ENCODE measurements at places on chromosomes 6 and 20.

GRCh38 chr6:1137849-1138248, 174.0 kb upstream of the FOXQ1 start:
- no peak for DNase-seq

DNA sequence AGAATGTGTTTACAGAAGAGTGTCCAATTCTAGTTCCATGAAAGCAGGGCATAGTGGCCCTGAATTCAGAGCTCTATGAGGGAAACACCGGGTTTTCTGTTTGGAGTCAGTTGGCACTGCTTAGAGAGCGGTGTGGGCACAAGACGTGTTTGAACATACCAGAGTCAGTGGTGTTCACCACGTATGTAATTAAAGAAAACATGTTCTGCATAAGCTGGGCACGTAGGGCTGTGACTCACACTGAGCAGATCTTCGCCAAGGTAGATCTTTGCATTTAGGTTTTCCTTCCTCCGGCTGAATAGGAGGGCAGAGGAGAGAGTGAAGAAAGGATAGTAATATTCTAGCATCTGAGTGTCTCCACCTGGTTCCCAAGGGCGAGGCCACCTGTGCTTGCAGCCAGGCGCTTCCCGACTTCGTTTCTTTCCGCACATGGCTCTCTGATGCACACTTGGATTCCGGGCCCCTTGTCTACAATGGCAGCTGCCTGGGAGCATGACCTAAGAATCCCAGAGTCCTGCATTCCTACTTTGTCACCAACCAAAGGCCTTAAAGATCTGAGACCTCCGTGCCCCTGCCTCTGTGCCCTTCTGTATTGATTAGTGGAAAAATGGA, 136.2 kb downstream of the ERMARD start:
- no peak for DNase-seq

DNA sequence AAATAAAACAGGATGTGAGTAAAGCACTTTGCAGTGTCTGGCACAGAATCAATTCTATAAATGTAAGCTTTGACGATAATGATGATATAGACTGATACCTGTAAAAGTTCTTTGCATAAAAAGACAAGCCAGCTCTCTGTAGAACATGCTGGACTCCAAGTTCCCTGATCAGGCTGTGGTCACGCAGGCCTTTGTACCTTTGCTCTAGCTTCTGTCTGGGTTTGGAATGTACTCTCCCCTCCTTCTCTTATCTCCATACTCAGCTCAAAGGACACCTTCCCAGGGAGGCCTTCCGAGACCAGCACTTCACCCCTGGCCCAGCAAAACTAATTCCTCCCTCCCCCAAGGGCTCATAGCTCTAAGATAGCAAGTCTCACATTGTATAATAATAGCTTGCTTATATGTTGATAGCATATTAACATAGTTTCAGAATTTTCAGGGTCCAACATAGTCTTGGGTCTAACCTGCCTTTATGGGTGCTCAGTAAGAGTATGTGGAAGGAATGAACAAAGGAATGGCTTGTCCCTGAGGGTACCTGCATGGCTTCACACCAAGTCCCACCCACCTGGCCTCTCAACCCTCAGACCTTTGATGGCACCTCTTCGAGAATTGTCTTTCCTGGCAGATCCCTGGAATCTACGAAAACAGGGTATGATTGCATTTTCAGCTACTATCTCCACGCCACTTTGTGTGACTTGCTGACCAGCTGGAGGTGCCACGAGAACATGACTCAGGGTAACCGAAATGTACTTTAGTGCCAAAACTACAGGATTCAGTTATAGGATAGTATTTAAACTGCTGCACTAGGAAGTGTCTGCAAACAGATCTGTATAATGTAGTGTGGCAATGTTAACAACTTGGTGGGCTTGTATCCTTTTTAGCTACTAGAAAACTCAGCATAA, 41.7 kb upstream of the PIM1 start:
- DNase-seq: no peak

DNA sequence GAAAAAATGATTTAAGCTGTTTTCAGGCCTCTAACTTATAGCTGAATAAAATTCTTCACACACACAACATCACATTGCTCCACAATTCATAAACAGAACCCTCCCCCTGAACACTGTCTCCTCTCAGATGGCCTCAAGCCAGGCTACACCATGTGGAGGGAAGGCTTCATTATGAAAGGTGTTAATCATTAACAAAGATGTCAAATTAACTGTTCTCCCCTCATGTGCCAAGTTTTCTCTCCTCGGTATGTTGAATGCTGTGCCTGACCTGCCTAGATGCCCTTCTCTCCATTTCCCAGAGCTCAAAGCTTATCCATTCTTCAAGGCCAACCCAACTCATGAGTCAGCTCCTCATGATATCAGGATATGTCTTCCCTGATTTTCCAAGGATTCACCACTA, 210.4 kb downstream of the GMDS start:
- DNase-seq: no peak

DNA sequence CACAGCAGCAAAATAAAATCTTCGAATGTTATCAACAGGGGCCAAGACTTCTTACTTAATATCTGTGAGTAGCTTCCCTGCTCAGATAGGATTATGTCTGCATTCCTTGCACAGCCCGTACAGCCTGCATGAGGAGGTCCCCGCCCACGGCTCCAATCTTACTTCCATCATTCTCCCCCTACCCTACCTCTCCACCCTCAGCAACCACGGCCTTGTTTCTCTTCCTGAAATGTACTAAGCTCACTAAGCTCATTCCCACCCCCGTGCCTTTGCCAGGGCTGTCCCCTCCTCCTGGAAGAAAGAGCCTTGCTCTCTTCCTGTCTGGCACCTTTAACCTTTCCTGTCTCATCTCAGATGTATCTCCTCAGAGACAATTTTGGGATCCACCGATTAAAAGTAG, 120.4 kb downstream of the BCAS1 start:
- DNase-seq: no peak

GRCh38 chr6:119894811-119895210, 545.2 kb upstream of the MAN1A1 start:
- no peak for DNase-seq

All from left forelimb (tissue), 1 donor.